Ovary (tissue), 10 donors: ENCODE measurements at places on chromosomes 7 and 10. TPM values are rescaled to one million over a fixed set of nuclear protein-coding genes. Genes with fewer than 3 reads are reported as not detected.

DNA sequence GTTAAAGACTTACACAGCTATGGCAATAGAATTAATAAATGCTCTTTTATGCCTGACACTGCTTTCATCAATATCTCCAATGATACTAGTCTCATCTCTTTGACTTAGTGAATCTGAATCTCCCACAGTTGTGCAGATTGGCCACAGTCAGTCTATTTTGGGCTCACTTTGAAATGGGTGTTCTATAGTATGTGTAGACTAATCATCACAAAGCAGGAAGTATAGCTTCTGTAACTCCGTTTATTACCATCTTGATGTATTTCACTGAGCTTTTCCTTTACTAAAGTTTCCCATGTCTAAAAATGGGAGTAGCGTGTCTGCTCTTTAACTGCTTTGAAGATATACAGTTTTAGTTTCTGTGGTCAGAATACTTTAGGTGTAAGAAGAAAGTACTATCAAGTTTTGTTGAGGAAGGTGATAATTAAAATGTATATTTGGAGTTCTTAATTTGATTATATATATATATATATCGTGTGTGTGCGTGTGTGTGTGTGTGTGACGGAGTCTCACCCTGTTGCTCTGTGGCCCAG, 70.1 kb downstream of the ST7 start:
- DNase-seq: no peak
- H3K4me1 ChIP-seq: peaks cover 4% of the 10 kb centered on the region
- H3K27me3 ChIP-seq: no peaks in the 10 kb centered on the region
- H3K27ac ChIP-seq: no peak overlapping the region
- no peaks in the 10 kb centered on the region for H3K36me3 ChIP-seq
- H3K4me3 ChIP-seq: no peak overlapping the region

DNA sequence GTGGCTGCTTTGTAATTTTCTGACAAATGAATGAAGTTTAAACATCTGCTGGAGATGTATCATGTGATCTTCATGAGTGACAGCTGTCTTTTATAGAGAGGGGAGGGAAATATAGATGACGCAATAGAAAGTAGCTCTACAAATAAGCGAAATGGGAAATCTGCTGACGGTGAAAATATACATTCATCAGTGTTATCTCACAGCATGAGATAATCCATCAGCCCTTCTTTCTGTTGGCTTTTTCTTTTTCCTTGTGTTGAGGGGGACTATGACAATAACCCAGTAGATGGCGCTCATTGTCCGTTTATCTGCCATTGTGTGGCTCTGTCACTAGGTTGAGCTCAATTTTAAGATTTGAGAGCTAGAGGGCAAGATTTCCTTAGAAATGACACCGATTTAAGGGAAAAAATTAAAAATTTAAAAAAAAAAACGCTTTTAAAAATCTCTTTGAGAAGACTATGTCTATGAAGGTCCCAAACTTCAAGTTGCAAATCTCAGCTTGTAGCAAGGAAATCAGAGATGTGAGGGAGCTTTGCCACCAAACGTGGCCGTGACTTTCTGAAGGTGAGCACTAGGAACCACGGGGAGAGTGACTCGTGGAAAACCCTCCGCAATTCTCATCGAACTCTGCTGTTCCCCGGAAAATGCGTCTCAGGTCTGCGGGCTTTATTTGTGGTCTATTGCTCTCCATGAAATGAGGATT, 114.6 kb upstream of the SFMBT2 start:
- H3K27me3 ChIP-seq: no peaks in the 10 kb centered on the region
- DNase-seq: peak; percentile 76
- no peak overlapping the region for H3K27ac ChIP-seq
- H3K4me1 ChIP-seq: no peaks in the 10 kb centered on the region

Gene PIK3CG
- total RNA-seq: 1.3 TPM

- H3K4me1 ChIP-seq: no peaks in the 10 kb centered on the region
- no peak for DNase-seq
- no peak overlapping the region for H3K27ac ChIP-seq
- no peak overlapping the region for H3K4me3 ChIP-seq
- H3K27me3 ChIP-seq: no peaks in the 10 kb centered on the region
These were observed 29.5 kb downstream of the CARD11 start for GRCh38 chr7:3013975-3014792.

DNA sequence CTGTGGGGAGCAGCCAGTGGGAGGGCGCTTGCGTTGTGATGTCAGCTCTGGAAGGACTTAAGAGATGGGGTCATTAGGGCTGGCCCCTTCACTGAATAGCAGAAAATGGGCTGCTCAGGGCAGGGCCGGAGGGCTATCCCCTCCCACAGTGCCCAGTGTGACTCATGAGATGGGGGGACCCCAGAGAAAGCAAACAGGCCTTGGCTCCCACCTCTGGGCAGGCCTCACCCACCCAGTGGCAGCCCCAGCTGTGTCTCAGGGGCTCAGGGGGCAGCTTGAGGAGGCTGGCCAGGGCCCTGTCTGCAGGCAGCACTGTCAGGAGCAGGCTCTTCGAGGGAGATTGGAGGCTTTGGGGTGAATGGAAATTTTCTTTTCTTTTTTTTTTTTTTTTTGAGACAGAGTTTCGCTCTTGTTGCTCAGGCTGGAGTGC, 168.3 kb downstream of the SLIT1 start:
- peaks cover 13% of the 10 kb centered on the region for H3K4me1 ChIP-seq
- no peaks in the 10 kb centered on the region for H3K36me3 ChIP-seq
- peak; percentile 12 for DNase-seq
- no peak overlapping the region for H3K4me3 ChIP-seq
